T-helper 22 cell (primary cell): ENCODE measurements at places on chromosomes 12 and 14.

- no peak for DNase-seq
Observed at GRCh38 chr12:45880533-45880932, 109.8 kb downstream of the SCAF11 start.

- DNase-seq, result no peak
Observed at GRCh38 chr12:13404111-13404628, 207.6 kb downstream of the EMP1 start.

GRCh38 chr14:91167380-91167770, 53.5 kb downstream of the DGLUCY start:
- no peak for DNase-seq

- DNase-seq, result no peak
Observed at GRCh38 chr12:58067610-58068387, 126.4 kb downstream of the ATP23 start.

GRCh38 chr12:11840366-11840765, 190.9 kb downstream of the ETV6 start:
- no peak for DNase-seq

DNA sequence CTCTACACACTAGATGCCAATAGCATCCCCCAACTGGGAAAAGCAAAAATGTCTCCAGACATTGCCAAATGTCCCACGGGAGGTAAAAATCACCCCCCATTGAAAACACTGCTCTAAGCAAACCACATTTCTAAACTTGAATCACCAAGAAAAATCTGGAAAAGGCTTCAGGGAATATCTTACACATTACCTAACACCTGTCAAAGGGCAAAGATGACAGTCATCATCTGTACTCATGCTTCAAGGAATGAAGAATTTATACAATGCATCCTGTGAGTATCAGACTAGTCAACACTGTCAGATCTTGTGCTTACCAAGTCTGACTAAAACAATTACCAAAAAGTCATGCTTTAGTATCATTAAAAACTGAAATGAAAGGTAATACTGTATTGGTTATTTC, 161.6 kb upstream of the SOX5 start:
- no peak for DNase-seq

DNA sequence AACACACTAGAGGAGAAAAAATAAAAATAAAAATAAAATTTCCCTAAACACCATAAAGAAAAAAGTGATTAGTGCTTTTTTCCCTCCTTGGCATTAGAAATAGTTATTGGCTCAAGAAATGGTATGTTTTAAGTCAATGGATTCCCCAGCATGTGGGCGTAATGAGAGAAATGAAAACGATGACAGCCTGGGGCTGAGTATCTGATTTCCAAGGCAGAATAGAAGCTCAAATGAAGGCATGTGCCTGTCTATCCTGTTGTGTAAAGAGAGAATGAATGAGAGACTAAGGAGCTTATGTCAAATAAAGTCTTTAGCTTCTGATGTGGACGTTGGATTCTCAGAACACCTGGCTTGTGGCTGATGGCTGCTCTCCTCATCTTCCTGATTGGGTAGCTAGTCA, 1408.4 kb upstream of the TMEM132C start:
- no peak for DNase-seq

GRCh38 chr12:97275728-97276590, 186.6 kb upstream of the RMST start:
- DNase-seq, result no peak

- DNase-seq, result no peak
Observed at GRCh38 chr12:81712536-81712935, 46.6 kb downstream of the PPFIA2 start.

DNA sequence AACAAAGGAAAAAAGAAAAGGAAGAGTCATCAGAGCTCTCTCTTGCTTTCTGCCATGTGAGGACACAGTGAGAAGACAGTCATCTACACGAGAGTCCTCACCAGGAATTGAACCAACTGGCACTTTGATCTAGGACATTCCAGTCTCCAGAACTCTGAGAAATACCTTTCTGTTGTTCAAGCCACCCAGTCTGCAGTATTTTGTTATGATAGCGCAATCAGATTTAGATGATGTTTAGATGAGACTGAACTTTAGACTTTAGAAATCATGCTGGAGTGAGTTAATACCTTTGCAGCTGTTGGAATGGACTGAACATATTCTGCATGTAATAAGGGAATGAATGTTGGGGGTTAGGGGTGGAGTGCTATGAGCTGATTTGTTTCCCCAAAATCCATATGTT, 28.1 kb upstream of the RAB21 start:
- DNase-seq, result no peak

DNA sequence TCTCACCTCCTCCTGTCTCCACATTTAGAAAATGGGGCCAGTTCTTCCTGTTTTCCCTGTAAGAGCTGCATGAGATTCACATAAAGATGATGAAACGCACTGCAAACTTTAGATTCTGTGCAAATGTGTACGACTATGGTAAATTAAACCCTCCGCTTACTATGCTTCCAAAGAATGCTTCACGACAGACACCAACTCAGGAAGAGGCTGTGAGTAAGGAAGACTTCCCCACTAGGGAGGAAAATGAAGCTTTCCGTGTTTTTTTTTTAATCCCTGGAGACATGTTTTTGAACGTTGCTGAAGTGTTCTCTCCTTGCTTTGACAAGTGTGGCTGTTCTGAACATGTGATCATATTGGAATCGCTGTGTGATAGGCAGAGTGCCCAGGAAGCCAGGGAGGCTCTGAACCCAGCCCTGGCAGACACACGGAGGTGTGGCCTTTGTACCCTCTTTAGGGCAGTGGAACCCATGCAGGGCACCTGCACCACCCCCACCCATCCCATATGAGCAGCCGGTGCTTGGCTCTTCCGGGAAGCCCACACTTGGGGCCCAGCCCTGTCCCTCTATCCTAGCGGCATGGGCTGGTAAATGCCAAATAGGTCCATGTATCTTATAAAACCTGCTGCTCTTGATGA, 7.5 kb upstream of the SYNE3 start:
- DNase-seq, result peak; percentile 52

DNA sequence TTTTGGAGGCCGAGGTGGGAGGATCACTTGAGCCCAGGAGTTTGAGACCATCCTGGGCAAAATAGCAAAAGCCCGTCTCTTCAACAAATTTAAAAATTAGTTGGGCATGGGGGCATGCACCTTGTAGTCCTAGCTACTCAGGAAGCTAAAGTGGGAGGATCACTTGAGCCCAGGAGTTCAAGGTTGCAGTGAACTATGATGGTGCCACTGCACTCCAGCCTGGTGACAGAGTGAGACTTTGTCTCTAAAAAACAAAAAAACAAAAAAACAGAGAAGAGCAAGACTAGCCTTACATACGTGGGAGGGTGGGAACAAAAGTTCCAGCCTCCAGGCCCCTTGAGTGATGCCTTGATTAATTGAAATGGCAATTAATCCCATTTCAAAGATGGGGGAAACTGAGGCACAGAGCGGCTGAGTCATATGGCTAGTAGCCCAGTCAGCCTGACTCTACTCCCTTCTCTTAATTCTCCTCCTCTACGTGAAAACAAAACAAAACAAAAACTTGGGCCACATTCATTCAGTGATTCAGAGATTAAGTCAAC, 3.3 kb upstream of the FAM222A start:
- no peak for DNase-seq

GRCh38 chr14:25521616-25522015, 471.7 kb upstream of the STXBP6 start:
- DNase-seq, result no peak

DNA sequence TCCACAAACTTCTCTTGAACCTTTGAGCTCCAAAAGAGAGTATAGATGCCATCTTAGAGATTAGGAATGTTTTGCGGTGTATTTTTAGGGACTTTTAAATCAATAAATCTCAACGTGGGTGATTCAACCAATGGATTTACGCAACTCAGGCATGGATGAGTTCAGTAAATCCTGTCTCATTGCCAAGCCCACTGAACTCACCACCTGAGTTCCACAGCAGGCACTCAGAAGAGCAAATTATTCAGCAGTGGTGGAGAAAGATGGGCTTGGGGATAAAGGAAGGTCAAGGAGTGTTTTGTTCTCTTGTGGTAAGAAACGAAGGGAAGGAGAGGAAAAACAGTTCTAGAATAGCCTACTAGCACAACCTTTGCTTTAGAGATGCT, 68.7 kb upstream of the HMGA2 start:
- DNase-seq, result no peak

- DNase-seq, result no peak
Observed at GRCh38 chr14:102430212-102430908, 67.6 kb downstream of the TECPR2 start.

DNA sequence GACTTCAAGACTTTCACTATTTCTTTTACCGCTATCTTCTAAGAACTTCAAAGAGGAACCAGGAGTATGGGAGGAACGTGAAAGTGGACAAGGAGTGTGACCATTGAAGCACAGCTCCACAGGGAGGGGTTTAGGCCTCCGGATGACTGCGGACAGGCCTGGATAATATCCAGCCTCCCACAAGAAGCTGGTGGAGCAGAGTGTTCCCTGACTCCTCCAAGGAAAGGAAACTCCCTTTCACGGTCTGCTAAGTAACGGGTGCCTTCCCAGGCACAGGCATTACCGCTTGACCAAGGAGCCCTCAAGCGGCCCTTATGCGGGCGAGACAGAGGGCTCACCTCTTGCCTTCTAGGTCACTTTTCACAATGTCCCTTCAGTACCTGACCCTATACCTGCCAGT, 267.0 kb downstream of the RPL10L start:
- no peak for DNase-seq

DNA sequence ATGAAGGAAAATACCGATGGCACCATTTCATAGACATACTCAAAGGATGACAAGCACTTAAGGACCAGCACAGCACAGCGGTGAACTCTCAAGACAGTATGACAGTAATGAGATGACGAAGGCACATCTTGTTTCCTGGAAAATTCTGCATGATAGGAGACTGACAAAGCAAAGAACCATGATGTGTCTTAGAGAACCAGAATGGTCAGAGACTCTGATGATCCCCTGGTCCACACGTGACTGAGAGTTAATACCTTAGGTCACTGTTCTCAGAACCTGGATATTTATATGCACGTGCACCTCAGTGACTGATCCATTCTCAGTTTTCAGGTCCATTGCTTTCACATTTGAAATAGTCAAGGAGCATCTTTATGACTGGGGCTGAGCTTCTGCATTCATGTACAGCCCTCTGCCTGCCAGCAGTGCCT, 35.3 kb downstream of the PROX2 start:
- DNase-seq, result no peak

- DNase-seq, result no peak
Observed at GRCh38 chr12:94805749-94806529, 155.6 kb upstream of the TMCC3 start.

DNA sequence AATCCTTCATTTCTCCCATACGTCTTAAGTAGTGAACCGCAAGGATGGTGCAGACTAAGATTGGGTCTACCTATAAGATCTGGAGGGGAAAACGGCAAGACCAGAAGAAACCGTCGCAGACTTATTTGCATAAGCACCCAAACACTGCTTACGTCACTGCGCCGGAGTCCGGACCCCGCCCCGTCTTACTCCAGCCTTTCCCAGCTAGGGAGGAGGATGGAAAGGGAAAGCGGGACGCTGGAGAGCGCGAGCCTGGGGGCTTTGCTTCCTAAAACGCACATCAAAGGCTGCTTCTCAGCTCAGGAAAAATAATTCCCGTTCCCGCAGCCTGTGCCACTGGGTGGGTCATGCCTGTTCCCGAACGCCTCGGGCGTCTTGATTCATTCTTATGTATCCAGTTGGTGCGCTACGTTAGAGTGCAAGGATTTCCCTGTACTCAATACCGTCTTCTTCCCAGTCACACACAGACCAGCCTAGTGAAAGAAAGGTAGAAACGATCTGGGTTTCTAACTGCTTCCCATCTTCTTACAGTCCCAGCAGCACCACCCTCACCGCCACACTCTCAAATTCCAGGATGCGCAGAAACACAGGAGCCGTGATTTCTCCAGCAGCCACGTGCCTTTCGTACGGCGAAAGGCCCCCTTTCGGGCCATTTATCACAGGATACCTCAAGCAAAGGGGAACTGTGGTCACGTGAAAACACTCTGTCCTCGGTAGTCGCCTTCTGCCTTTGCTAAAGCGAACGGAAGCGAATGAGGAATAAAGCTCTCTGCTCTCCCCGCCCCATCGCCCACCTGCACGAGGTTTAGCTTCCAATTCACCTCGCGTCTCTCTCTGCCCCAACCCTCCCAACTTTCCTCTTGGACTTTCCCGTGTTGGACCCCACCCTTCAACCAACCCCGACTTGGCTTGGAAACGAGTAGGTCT, 1.1 kb downstream of the SLC6A15 start:
- no peak for DNase-seq

GRCh38 chr14:101078892-101079221, 175.3 kb upstream of the RTL1 start:
- DNase-seq, result no peak

DNA sequence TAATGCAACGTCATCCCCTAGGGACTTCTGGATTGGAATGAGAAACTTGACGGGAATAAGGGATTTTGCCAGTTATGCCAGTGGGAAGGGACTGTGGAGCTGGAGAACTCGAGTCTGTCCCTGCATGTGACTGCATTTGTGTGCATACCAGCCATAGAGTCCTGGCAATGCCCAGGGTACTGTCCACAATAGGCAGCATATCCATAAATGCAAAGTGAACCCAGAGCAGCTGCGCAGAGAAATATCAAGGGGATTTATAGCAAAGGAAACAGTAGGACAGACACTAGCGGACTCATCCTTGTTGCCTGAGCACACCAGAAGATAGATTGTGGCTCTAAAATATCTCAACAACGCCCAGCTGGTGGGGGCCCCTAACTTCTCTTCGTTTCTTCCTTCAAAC, 247.1 kb upstream of the SRRM4 start:
- no peak for DNase-seq

GRCh38 chr12:80766210-80766609, 49.5 kb downstream of the MYF5 start:
- no peak for DNase-seq

- no peak for DNase-seq
Observed at GRCh38 chr14:89309670-89310177, 107.3 kb downstream of the FOXN3 start.

GRCh38 chr14:23633160-23633701, 2.9 kb upstream of the DHRS2 start:
- DNase-seq, result no peak

DNA sequence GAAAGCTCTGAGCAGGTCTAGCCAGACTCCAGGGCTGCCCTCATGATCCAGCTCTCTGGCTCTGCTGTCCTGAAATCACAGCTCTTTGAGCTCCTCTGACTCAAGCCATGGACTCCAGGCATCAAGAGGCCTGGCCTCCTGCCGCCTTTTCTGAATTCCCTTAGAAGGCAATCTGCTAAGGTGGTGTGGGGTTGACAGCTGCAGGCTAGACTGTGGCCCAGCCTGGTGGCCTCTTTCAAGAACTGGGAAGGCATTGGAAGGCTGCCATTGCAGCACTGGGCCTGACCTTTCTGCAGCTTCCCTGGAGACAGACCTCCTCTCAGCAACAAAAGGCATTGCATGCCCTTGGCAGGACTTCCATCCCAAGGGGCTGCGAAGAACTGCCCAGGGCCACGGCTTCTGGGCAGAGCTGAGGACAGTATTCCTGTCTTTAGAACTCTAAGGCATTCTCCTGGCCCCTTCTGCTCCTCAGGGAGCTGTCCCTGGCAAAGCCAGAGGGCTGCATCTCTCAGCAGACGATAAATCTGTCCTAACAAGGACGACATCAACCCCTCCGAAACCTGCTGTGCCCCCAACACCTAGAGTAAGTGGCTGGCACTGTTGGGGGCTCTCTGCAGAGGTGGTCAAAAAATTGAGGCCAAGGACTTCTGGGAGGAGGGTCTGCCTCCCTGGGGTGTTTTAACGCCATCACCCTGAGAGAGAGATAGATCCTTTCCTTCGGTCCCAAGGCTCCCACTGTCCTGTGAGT, 115.6 kb downstream of the RBM19 start:
- DNase-seq, result no peak
